Eye (tissue), 1 donor: ENCODE measurements at places on chromosomes 11 and 22.

DNA sequence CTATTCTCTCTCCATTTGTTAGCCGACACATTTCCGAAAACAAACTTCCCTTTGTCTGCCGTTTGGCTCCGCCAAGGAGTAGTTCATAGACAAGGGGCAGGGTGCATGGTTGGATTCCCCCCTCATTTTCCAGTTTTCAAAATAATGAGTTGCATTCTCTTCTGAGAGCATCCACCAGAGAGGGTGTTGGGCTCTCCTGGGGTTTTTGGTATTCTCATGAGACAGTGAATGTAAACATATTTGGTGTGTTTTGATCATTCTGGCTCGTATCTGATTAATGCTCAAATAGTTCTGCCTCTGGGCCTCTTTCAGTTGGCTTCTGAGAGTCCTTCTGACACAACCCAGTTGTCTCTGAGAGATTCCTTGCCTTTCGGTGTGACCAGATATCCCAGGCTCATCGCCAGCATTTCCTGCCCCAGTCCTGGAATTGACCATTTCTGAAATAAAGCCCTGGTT is 21.7 kb downstream of the GRAMD4 start:
- no peak for DNase-seq

GRCh38 chr22:41367680-41368542 is 13.8 kb upstream of the TEF start:
- peak; percentile 58 for DNase-seq

GRCh38 chr22:47129902-47130635 is 367.6 kb downstream of the TBC1D22A start:
- no peak for DNase-seq

DNA sequence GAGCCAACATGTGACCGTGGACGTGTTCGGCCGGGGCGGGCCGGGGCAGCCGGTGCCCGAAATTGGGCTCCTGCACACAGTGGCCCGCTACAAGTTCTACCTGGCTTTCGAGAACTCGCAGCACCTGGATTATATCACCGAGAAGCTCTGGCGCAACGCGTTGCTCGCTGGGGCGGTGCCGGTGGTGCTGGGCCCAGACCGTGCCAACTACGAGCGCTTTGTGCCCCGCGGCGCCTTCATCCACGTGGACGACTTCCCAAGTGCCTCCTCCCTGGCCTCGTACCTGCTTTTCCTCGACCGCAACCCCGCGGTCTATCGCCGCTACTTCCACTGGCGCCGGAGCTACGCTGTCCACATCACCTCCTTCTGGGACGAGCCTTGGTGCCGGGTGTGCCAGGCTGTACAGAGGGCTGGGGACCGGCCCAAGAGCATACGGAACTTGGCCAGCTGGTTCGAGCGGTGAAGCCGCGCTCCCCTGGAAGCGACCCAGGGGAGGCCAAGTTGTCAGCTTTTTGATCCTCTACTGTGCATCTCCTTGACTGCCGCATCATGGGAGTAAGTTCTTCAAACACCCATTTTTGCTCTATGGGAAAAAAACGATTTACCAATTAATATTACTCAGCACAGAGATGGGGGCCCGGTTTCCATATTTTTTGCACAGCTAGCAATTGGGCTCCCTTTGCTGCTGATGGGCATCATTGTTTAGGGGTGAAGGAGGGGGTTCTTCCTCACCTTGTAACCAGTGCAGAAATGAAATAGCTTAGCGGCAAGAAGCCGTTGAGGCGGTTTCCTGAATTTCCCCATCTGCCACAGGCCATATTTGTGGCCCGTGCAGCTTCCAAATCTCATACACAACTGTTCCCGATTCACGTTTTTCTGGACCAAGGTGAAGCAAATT is 1.8 kb downstream of the FUT4 start:
- DNase-seq: peak; percentile 9

DNA sequence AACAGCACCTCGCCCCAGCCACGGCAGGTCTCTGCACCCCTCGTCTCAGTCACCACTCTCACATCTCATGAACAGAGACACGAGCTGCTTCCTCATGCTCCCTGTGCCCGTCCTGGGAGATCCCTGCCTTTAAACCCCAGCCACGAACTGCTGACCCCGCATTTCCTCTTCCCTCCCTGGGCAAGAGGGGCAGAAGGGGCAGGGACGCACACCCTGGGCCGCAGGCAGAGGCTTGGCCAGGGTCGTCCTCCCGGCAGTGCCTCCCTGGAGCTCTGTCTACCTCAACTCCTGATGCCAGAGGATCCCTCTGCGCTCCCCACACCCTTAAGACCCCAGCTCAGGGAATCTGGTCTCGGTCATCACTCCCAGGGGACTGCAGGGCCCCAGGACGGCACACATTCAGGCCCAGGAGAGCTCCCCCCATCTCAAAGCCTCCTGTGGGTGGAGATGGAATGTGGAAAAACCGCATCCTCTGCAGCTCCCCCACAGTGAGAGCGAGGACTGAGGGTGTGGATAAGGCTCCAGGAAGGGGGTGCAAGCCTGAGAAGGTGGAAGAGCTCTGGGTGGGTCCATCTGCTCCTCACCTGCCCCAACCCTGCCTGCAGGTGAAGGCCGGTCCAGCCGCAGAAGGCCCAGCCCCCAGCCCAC is 1.2 kb downstream of the BID start:
- peak; percentile 64 for DNase-seq

DNA sequence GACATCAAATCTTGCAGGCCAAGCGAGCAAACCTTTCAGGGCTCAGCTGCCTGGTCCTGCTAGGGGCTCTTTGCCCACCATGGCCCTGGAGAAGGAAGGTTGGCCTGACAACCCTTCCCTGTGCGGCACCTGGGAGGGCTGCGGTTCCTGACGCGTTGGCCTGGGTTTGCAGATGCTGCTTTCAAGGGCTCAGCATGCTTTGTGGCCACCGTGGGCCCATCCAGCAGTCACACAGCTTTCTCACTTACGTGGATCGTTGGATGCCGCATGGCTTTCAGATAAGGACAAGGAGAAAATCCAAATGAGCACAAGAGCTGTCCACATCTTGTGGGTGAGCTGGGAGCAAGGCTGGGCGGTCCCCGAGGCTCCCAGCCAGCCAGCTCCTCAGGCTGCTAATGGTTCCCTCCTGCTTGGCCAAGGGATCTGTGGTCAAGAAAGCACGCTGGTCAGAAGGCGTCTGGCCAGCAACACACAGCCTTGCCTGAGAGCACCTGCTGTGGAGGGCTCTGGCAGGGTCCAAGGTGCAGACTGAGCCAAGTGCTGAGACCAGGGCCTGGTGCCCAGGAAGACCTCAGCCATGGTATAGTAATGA is 8.2 kb downstream of the C11orf24 start:
- DNase-seq: no peak

DNA sequence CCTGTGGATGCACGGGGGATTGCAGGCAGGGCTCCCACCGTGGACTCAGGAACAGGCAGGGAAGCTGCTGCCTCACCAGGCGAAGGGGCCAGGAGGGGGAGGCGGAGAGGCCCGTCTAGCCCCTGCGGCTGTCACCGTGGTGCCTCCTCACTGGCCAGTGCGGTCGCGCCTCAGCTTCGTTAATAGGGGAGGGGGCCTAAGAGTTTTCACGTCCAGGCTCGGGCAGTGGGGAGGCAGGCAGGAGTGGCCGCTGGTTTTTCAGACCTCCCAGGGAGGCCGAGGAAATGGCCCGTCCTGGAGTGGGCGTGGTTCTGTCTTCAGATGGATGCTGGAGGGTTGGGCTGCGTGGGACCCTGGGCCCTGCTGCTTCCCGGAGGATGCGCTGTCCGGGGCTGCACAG is 91.1 kb upstream of the B3GAT1 start:
- peak; percentile 48 for DNase-seq

GRCh38 chr22:25360411-25360810 is 141.0 kb downstream of the CRYBB2 start:
- no peak for DNase-seq

DNA sequence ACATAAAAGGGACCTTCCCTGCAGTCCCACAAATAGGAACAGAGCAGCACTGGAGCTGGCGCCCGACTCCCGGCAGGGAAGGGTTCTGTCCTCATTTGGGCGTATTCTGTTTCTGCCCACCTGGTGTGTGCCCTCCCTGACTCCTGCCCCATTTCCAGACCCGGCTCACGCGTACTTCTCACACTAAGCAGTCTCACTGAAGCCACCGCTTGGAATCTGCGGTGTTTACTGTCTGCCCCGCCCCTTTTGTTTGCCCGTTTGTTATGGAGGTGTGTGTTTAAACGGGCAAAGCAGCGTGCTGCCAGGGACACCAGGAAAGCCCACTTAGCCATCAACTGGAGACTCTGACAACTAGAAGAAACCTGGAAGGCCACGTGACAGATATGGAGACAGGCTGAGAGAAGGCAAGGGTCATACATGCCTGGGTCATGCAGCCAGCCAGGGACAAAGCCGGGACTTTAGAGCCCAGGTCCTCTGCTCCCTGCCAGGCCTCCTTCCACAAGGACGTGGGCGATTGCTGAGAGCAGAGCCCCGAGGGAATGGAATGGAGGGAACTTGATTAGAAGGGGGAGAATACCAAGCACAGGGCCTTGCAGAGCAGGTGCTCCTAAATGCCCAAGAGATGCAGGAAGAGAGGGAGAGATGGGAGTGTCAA is 8.7 kb upstream of the EFCAB6 start:
- DNase-seq: no peak

- DNase-seq: no peak
Observed at GRCh38 chr11:70243912-70244652, 26.4 kb upstream of the PPFIA1 start.

DNA sequence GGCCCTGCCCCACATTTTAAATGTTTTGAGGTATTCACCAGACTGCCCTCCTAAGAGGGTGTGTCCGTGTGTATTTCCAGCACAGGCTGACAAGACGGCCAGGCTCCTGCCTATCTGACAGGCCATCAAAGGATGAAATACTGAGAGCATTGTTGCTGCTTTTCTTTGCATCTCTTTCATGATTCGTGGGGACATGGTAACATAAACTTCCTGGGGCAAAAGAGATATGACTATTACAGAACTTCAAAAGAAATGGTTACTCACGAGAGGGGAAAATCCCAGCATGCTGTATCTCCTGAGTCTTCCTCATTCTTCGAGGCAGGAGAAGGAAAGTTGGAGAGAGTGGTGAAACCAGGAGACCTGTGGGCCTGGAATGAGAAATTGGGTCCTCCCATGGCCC is 10.3 kb upstream of the BIK start:
- no peak for DNase-seq

DNA sequence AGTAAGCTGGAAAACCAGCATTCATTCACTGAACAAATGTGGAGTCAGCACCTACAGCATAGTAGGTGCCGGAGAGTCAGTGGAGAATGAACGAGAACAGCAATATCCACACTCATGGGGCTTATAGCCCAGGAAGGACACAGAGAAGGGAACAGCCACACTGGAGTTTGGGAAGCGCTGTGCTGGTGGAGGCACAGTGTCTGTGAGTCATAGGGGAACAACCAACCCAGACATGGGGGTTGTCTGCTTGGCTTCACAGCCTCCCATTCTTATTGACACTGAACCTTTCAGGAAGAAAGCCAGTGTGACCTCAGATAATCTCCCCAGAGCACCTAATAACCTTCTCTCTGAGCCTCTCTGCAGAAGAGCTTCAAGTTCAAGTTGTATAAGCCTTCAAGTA is 56.6 kb upstream of the UBASH3B start:
- no peak for DNase-seq

- peak; percentile 75 for DNase-seq
Observed at GRCh38 chr11:2862395-2863275, 22.9 kb downstream of the CDKN1C start.

- DNase-seq: no peak
Observed at GRCh38 chr11:117770061-117770460, 27.0 kb downstream of the DSCAML1 start.

DNA sequence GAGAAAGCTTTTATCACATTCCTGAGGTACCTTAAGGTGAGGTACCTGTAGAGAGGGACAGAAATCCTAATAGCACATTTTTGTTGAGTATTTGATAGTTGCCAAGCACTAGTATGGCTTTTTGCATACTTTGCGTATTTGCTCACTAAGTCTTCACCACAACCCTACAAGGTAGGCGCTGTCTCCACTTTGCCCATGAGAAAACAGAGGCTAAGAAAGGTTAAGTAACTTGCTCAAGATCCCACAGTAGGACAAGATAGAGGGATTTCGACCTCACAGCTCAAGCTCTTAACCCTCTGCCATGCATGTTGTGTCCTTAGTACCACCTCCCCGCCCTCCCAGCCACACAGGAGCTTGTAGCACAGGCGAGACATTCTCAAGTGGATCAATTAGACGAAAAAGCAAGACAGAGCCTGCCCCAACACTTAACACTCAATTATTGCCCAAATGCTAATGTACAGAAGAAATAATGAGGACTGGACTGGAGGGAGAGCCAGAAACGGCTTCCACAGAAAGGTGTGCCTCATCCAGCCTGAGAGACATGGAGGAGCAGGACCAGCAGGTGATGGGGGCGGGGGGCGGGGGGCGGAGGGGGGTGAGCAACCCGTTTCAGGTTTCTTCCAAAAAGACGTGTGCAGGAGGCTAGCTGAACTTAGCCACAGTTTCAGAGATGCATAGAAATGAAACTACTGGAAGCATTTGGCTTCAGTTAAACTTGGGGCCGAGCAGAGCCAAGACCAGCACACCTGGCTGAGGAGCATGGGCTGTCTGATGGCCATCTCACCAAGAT is 26.7 kb upstream of the CD44 start:
- DNase-seq: no peak

DNA sequence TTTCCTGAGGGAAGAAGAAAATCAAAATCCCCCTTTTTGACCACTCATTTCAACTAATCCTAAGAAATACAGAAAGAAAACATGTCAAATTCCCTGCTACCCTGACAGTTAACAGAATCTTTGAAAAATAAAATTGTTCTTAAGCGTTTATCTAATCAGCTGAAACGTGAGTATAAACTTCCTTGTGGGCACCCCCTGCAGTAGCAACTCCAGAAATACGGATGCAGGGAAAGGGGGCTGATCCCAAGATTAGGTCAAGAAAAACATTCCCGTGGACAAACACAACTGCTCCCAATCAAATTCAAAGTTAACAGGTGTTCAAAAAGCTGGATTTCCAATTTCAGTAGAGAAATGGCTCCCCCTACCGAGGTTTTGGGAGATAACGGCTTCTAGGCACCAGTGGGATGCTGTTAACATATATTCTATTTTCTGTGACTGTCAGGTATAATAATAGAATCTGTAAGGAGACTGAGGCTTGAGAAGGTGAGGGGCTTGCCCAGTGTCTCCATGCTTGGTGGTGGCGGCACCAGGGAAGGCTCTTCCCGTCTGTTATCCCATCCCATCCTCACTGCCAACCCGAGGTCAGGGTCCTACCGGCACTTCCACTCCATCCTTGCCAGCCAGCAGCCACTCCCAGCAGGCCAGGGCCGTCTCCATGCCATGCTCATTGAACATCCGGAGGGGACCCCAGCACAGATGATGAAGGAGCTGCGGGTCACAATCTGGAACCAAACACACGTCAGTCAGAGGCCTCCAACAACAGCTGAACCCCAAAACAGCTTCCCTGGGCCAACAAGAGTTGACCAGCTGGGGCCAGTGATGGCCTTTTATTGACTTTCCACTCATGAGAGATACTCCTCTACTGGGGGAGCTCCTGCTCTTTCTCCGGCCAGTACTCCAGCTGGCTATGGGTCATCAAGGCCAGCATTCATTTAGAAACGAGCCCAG is 32.0 kb upstream of the SERPIND1 start:
- peak; percentile 62 for DNase-seq

GRCh38 chr11:87215236-87215635 is 177.5 kb downstream of the TMEM135 start:
- DNase-seq: no peak
